ENCODE measurements at places on chromosomes 5 and 9.

DNA sequence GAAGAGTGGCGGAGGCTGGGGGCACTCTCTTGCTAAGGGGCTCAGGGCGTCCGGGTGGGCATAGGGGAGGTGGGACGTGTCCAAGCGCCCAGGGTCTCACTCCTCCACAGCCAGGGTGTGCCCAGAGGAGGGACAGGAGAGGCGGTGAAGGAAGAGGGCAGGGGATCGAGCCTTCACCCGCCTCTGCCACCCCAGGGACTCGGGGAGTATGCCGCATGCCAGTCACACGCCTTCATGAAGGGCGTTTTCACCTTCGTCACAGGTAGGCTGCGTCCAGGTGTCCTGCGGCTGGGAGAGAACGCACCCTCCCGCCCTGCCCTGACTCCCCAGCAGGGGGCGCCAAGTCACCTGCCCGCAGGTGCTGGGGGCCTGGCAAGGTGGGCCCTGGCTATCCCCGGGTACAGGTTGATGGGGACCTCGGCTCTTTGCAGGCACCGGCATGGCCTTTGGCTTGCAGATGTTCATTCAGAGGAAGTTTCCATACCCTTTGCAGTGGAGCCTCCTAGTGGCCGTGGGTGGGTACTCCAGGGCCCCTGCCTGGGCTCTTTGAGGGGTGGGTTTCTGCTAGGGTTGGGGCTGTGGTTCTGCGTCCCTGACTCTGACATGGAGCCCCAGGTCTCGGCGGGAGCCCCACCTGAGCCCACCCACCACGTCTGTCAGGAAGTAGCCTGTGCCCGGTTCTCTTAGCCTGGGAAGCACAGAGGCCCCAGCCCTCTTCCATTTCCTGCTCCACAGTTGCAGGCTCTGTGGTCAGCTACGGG is 552 bp downstream of the TMEM141 start:
- no peak for DNase-seq

DNA sequence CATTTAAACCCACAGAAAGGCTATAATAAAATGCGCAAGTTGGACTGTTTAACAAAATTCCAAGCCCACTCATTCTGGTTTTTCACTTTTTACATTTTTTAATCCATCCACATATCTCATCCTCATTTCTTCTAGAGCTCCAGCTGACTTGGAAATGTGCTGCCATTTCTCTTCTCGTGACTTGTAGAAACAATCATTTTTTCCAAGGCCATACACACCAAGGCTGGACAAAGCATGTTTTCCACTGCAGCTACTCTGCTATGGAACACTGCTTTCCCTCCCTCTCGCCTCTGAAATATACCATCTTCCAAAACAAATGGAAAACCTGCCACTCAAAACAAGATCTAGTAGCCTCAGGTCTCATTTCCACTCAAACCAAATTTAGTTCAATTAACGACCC is 141.1 kb downstream of the ESM1 start:
- no peak for DNase-seq

- DNase-seq = no peak
These were observed 23.9 kb downstream of the RNF130 start for GRCh38 chr5:180047667-180048066.

DNA sequence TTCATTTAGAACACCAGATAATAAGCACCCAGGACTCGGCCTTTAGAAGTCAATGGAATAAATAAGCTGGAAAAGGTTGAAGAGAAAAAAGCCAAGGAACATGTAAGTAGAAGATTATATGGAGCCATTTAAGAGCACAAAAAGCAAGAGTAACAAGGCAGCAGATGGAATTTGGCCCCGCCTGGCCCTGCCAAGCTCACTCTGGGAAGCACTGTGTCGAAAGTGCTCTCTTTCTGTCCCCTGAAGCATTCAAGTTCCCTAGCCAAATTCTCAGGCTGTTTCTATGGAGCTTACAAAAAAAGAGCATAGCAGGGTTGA is 73.0 kb upstream of the GPR151 start:
- no peak for DNase-seq

GRCh38 chr9:105376893-105377292 is 70.9 kb upstream of the FSD1L start:
- DNase-seq = no peak

GRCh38 chr9:114086009-114086408 is 7.9 kb upstream of the AMBP start:
- no peak for DNase-seq

DNA sequence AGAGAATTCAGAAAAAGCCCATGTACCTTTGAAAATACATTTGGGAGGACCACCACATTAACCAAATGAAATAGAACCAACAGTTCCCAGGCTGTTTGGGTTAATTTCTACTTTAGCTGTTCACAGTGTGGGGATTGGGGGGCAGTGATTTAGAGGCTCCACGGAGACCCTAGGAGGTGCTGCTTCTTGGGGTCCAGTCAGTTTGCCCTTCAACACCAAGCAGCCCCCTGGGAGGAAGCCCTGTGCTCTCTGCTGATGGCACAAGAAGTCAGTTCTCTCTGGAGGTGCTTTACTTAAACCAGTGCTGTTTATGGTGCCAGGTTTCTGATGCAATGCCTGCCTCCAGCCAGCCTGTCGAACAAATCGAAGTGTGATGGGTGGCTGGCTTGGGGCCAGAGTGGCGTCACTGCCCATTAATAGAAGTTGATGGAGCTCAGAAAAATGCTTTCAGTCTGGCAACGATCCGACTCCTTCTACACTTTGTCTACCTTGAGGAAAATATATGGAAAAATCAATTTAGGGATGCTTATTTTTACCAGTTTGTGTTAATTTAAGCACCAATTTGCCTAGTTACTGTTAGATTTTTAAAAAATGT is 134.0 kb downstream of the SNX18 start:
- DNase-seq = no peak

- no peak for DNase-seq
These were observed 21.7 kb upstream of the SPINK7 start for GRCh38 chr5:148290271-148291195.
